ENCODE measurements at places on chromosomes 3 and 15.

DNA sequence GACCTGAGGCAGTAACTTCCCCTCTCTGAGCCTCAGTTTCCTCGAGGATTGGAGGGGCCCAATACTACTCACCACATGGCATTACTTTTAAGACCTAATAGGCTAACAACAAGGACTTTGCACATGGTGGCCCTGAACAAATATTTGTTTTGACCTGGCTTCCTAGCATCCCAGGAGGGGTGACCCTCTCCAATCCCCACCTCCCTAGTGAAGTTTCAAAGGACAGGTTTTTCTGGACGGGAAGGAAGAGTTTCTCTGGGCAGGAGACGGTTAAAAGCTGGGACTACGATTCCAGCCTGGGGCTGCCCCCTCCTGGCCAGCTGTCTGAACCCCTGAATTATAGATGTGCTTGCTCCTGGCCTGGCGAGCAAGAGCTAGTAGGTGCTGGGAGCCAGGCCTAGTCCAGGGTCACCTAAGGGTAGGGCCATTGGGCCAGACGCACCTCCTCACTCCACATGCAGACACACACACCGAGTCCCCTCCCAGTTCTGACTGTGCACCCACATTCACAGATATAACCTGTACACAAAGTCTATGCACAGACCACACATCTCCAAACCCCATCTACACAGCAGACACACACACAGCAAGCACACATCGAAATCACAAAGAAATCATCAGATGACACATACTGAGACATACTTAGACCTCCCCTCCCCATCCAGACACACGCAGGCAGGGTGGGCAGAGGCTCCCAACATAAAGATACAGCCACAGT is 2.7 kb upstream of the ISL2 start:
- DNase-seq: no peak

- DNase-seq: no peak
Observed at GRCh38 chr3:183099838-183100204, 525 bp upstream of the MCCC1 start.

DNA sequence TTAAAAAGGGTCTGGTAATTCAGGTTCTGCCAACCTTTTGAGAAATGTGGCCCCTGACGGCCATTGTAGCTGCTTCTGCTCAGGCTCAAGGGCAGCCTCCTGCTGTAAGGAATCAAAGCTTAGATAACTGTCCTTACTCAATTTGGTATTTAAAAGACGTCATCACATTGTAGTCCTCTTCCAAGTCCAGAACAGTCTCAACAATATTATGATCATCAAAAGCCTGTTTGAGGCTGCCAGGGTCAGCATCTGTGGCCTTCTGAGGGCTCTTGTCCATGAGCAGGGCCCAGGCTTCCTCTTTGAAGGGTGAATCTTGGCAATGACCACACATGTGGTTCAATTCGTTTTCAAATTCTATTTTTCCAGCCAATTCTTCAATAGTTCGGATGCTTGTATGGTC is 6.0 kb downstream of the C3orf62 start:
- no peak for DNase-seq

DNA sequence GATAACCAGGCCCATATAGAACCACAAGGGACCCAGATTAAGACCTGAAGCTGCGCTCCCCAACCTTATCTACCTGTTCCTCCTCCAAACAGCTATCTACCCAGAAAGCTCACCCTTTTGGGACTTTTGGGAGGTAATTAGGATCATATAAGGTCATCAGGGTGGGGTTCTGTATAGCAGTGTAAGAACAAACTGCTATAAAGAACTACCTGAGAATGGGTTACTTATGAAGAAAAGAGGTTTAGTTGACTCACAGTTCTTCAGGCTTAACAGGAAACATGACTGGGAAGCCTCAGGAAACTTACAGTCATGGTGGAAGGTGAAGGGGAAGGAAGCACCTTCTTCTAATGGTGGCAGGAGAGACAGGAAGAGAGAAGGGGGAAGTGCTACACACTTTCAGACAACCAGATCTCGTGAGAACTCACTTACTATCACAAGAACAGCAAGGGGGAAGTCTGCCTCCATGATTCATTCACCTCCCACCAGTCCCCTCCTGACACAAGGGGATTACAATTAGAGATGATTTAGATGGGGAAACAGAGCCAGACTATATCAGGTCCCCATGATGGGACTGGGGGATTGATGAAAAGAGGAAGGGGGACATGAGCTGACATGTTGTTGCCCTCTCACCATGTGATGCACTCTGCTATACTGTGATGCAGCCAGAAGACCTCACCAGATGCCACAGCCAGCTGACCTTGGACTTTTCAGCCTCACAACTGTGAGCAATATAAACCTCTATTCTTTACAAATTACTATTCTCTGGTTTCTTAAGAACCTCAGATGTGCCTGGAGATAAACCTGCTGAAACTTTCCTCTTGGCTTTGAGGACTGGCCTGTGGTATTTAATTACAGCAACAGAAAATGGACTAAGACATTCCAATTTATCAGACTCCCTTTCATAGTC is 15.3 kb upstream of the FMN1 start:
- no peak for DNase-seq

- DNase-seq: no peak
Observed at GRCh38 chr15:63079947-63080626, 37.5 kb downstream of the TPM1 start.
